NCI-H460 (cell line): ENCODE measurements at places on chromosomes 2 and 18. TPM values are rescaled to one million over a fixed set of nuclear protein-coding genes. Genes with fewer than 3 reads are reported as not detected.

- no peak for DNase-seq
Observed at GRCh38 chr2:206736935-206737334, 18.7 kb upstream of the DYTN start.

The GALR1 gene
- not detected in 2 replicates for total RNA-seq

- no peak for DNase-seq
Observed at GRCh38 chr2:207694811-207695281, 16.6 kb upstream of the CCNYL1 start.

- no peak for DNase-seq
Observed at GRCh38 chr2:20640411-20641122, 10.3 kb downstream of the HS1BP3 start.
